ENCODE measurements at places on chromosomes 2 and 18.

DNA sequence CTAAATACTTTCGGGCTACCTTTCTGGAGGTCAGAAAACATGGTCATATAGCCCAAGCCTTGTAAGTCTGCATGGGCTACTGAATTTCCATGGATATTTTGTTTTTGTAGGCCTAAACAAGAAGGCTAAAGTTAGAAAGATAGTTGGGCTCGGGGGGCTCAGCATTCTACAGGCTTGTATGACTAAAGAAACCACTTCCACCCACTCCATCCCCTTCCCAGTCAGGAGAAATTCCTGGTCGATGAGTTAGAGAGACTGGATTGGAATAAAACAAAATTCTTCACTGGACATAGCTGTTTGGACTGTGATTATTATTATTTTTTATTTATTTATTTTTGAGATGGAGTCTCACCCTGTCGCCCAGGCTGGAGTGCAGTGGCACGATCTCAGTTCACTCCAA lies 539.4 kb upstream of the TNP1 start:
- DNase-seq, result no peak

DNA sequence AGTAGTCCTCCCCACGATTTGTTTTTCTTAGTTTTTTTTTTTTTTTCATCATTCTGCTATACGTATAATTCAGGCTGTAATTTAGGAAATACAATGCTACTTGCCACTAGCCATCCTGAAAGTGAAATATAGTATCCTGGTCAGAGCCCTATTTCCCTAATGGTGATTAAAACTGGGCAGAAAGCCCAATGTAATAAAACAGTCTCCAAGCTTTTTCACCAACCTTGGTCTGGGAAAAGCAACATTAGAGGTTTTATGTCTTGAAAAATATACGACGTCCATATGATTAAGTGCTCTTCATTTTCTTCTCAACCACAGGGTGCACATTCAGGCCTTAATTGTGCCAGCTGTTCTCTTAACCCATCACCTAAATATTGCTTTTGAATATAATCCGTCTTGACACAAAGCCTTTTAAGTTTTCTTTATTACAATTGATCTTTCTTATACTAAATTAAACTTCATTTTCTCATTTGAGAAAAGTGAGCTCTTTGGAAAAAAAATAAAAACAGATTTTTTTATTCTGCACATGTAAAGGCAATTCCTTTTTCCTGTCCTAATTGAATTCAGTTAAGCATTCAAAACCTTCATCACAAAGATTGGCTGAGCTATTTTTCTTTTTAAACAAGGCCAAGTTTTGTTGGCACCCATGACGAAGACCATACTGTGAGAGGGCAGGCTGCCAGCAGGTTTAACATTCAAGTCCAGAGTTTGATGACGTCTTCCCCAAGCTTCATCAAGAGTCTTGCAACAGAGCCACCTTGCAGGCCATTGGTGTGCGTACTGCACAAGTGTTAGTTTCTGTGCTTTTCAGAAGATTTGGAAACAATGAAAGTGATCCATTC lies 52.7 kb downstream of the MAP2 start:
- no peak for DNase-seq

DNA sequence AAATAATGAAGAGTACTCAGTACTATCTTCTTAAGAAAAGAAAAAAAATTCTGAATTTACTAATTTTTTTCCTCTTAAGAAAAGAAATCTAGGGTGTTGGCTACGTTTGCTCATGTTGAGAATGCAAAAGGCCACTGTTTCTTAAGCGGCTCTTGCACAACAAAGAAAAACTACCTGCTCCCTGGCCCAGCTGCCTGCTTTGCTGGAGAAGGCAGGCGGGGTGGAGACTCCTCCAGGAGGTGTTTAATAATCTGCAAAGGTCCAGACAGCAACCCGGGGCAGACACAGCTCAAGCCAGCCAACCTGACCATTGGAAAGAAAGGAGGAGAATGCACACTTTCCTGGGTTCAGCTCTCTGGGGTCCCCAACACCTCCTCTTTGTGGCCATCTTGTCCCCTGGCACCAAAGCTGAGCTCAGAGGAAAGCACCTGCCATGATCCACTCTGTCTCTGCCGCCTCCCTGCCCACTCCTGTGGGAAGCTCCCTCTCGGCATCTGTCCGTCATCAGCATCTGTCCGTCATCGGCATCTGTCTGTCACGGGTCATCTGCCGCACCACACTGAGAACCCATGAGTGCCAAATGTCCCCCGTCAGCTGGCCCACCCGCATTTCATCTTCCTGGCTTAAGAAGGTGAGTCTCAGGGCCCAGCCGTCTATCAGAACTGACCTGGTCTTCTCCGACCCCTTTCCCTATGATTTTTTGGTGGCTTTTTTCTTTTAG lies 11.9 kb downstream of the ZNF516 start:
- DNase-seq, result peak; percentile 52

GRCh38 chr2:180495606-180496005 lies 484.8 kb upstream of the UBE2E3 start:
- DNase-seq, result no peak

GRCh38 chr2:12884713-12885282 lies 168.1 kb downstream of the TRIB2 start:
- no peak for DNase-seq

DNA sequence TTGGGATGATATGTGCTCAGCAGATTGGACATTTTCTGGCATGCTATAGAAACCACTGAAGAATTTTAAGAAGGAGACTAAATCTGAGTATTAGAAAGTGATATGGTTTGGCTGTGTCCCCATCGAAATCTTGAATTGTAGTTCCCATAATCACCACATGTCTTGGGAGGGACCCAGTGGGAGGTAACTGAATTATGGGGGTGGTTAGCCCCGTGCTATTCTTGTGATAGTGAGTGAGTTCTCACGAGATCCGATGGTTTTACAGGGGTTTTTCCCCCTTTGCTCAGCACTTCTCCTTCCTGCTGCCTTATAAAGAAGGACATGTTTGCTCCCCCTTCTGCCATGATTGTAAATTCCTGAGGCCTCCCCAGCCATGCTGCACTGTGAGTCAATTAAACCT lies 535.9 kb upstream of the VRK2 start:
- no peak for DNase-seq

DNA sequence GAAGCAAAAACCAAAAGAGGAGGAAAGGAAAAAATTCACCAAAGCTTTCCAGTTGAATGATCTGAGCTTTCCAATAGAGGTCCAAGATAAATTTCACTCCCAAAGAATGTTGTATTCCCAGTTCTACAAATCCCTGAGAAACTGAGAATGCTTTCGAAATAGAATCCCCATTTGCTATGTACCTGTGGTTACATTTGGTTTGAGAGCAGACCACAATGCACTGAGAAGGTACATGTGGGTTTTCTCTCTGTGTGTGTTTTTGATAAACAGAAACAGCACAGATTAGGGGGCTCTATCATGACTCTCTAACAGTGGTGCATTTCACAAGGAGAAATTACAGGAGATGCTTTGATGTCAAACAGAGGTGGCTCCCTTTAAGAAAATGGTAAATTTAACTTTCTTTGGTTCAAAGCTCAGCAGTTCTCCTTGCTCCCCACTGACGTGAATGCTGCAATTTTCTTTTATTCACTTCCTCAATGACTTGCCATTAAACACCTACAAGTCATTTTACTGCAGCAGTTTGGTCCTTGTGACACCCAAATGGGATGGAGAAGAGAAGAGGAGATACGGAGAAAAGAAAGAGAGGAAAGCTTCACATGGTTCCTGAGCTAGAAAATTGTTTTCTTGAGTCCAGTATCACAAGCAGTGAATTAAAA lies 108.7 kb downstream of the EPHA4 start:
- no peak for DNase-seq

- peak; percentile 26 for DNase-seq
Measured at GRCh38 chr2:127124426-127124825, 17.5 kb upstream of the BIN1 start.

- no peak for DNase-seq
Measured at GRCh38 chr2:70115646-70116442, 28.6 kb downstream of the PCBP1 start.
